ENCODE measurements at places on chromosomes 4 and X.

DNA sequence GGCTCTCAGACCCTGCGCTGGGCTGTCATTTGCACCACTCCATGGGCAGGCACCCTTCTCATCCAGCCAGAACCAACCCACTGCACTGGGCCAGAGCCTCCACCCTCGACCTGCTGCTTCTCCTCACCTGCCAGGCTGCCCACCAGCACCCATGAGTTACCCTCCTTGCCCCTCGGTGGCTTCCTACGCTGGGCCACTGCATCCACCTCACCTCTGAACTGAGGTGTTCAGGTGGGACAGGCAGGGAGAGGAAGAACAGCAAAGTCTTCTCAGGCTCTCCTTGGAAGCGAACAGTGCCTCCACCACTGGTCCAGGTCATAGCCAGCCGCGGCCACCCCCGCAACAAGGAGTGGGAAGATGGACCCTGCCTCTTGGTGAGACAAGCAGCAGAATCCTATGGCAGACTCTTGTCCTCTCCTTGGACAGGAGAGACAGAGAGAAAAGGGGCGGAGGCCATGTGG, 32.4 kb upstream of the HMX1 start:
- DNase-seq, result no peak

- no peak for DNase-seq
Measured at GRCh38 chr4:34323549-34324320, 1920.6 kb downstream of the ARAP2 start.

- DNase-seq, result peak; percentile 38
Measured at GRCh38 chr4:26028793-26029567, 115.0 kb downstream of the SMIM20 start.

DNA sequence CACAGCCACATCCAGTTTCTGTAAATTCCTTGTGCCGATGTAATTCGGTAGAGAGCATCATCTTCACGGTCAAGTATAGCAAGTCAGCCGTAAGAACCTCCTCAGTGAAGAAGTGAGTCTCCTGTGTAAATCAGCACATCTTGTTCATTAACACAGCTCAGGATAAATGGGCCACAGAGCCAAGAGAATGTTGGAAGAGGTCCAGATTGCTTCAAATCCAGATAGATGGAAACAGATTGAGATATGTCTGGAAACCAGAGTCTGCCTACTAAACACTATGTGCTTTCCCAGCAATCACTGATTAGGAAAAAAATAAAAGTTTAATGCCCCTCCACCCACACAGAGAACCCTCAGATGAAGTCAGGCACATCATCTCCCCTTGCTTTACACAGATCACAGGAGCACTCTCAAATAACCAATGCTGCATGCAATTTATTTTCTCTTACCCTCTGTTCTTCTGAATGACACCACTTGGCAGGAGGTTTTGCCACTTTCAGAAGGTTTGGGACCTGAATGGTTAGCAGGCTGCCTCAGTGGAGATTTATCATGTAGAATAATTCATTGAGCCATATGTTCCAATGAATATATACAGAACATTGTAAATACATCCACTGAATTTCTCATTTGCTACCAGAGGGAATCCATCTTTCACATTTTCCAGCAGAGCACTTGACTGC, 357.7 kb downstream of the C4orf33 start:
- no peak for DNase-seq

DNA sequence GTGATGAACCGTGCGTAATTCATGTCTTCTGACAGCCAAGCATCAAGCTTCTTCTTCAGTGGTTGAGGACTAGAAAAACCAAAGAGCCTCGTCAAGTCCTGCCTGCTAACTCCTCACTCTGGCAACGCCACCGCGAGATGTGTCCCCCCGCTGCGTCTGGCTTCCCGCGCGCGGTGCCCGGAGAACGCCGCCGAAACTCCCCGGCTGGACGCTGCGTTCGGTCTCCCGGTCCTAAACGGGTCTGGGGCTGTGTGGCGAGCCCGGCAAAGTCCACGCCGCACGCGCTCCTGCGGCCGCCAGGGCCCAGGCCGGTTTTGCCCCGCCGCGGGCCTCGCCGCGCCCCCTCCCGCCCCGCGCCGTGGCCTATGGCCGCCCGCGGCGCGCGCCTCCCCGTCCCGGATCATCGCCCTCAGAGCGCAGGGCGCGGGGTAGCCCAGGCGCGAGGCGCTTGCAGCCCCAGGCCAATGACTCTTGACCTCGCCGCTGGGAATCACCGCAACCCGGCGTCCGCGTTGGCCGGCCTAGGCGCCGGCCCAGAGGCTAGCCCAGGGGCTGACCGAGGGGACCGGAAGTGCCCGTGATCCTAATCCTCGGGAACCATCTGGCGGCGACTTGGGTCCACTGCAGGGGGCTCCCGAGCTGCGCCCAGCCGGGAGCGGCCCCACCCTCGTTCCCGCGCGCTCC, at the start of gene AADAT:
Gene AADAT (minus strand): TSS at position 289 of the 684 bp plus-strand sequence. CDS start 266 bp downstream, at position 23.
- DNase-seq, result peak; percentile 58

GRCh38 chr4:168531305-168531704, 34.5 kb downstream of the PALLD start:
- no peak for DNase-seq

- DNase-seq, result no peak
Measured at GRCh38 chr4:124053872-124054538, 657.4 kb downstream of the SPRY1 start.

GRCh38 chr4:40280586-40280985, 54.5 kb upstream of the CHRNA9 start:
- no peak for DNase-seq

DNA sequence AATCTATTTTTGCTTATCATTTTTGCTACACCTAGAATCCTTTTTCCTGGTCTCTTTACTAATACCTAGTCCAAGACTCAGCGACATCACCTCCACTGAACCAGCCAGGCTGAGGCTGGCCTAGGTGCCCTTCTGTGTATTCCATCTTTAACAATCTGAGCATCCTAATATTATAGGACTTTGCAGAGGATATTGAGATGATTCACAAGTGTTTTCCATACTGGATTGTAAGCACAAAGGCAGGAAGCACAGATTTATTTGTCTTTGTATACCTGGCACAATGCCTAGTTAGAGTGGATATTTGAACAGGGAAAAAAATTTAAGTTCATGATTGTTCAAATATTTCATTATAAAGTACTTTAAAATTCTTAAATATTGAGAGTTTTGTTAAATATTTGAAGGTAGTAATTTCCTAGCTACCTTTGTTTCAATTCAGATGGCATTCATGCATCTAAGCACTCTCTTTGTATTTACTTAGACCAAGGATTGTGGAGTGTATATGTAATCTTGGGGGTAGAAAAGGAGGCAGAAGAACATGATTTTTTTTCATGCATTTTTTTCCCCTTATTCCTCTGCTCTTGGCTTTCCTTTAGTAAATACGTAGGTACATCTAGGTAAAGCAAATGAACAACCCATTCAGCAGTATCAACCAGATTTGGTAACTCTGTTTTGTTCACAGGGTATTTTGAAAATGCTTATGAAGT, 18.4 kb downstream of the SMARCA5 start:
- DNase-seq, result no peak

- no peak for DNase-seq
Measured at GRCh38 chr4:107711831-107712230, 8.2 kb downstream of the PAPSS1 start.

DNA sequence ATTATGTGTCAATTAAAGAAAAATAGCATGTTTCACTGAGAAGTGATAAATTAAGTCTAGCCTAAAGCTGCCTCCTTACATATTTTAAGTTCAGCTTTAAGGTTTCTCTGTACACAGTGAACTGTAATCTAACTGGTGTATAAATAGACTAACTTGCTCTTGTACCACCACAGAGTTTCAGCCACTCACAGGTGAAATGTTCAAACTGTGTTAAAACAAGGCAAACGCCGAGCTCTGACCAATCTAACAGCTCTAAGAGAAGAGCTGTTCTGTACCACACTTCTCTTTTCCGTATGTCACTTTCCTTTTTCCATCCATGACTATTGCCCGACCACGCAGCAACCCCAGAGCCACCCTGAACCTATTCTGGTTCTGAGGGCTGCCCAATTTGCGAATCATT, 64.5 kb downstream of the DCHS2 start:
- no peak for DNase-seq

- peak; percentile 56 for DNase-seq
Measured at GRCh38 chrX:46903458-46904242, 8.6 kb upstream of the JADE3 start.

DNA sequence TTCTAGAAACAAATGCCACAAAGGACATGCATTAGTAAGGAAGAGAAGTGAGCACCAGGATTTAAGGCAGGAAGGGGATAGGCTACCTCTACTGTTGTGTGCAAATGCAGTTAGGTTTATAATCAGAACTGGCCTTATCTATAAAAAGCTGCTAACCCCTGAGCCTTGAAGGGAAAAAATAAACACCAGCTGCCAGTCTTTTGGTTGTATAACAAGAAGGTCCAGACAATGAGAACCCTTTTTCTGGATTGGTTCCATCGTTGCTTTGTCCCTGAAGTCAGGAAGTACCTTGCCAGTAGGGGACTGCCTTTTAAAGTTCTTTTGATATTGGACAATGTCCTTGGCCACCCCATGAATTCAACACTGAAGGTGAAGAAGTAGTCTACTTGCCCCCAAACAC, 126.7 kb upstream of the OTUD4 start:
- DNase-seq, result no peak

GRCh38 chrX:56113785-56114436, 118.2 kb upstream of the KLF8 start:
- DNase-seq, result no peak
